ENCODE measurements at places on chromosomes 2 and 18.

GRCh38 chr2:96949701-96950350 is 36.6 kb downstream of the FAM178B start:
- no peak for DNase-seq

- peak; percentile 91 for DNase-seq
These were observed 195.9 kb downstream of the NEDD4L start for GRCh38 chr18:58239879-58240278.

DNA sequence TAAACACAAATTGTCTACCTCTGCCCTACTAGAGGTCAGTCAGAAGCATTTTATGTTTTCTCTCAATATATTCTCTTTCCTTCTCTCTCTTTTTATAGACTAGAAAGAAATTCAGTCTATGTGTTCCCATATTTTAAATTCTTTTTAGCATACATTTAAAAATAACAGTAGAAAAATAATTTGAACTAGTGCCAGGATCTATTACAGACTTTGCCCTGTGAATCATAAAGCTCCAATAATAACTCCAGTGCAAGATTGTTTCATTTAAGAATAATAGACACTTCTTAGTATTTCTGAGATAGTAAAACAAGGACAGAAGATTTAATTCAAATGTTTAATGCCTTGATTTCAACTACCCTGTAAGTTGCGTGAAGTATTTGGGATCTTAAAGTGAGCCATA is 60.1 kb downstream of the ITGB6 start:
- DNase-seq: no peak

DNA sequence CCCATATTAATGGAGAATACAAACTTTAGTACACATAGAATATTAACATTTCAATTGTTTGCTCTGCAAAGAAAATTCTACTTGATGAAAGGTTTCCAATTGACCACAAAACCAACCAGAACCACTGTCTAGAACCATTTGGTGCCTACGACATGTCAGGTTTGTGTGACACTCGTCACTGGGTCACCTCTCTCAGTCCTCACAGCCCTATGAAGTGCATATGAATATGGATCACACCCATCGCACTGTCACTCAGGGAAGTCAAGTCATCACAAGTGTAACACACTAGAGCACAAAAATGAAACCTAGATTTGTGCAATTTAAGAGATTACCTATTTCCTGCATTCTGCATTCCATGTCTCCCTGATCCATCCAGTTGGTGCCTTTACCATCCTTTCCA is 43.7 kb downstream of the PTPN2 start:
- no peak for DNase-seq

DNA sequence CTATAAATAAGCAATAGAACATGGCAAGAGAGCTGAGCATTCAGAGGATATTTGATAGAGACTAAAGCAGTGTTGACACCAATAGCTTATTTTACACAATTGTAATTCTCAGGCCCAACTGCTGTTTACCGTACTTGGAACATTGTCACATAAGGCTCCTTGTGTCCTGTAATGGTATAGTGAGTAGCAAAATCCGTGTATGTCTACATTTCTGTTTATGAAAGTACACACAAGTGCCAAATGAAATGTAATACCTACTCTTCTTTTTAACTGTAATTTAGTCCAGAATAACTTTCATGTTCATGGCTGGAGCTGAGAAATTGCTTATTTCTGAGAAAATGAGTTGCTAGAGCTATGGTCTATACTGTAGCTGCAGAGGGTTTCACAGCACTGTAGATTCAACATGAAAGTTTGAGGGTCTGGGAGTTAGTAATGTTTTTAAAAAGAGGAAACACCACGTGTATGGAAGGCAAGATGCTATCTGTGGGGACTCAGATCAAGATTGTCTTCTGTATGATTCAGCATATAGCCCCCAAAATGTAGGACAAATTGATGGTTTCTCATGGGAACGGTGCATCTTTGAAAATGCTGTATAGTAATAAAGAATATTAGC is 110.2 kb upstream of the NOSTRIN start:
- DNase-seq: no peak

- no peak for DNase-seq
These were observed 9.0 kb downstream of the STK25 start for GRCh38 chr2:241499146-241499965.

GRCh38 chr2:1186421-1186820 is 226.8 kb upstream of the TPO start:
- no peak for DNase-seq

DNA sequence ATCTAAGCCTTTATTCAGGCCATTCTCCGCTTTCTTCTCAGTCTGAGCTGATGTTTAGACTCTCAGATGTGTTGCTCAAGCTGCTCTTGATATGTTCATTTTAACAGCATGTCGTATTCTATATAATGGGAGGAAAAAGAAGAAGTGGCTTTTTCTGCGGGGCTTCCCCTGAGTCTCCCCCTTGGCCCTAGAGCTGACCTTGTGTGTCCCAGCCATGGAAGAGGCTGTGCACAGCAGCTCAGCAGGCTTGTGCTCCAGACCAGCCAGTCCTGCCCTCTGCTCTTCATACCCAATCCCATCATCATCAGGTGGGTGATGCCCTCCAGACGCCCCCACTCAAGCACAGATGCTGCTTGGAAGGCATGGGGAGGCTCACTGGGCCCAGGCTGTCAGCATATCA is 155.1 kb upstream of the CELF4 start:
- no peak for DNase-seq

- no peak for DNase-seq
These were observed 36.4 kb downstream of the REEP1 start for GRCh38 chr2:86301009-86301408.

GRCh38 chr2:117341690-117342089 is 472.8 kb upstream of the DDX18 start:
- DNase-seq: no peak

GRCh38 chr2:55786280-55786679 is 92.6 kb upstream of the PNPT1 start:
- no peak for DNase-seq

Measured in kidney tubule cell (primary cell).